ENCODE measurements at places on chromosomes 16 and 17.

DNA sequence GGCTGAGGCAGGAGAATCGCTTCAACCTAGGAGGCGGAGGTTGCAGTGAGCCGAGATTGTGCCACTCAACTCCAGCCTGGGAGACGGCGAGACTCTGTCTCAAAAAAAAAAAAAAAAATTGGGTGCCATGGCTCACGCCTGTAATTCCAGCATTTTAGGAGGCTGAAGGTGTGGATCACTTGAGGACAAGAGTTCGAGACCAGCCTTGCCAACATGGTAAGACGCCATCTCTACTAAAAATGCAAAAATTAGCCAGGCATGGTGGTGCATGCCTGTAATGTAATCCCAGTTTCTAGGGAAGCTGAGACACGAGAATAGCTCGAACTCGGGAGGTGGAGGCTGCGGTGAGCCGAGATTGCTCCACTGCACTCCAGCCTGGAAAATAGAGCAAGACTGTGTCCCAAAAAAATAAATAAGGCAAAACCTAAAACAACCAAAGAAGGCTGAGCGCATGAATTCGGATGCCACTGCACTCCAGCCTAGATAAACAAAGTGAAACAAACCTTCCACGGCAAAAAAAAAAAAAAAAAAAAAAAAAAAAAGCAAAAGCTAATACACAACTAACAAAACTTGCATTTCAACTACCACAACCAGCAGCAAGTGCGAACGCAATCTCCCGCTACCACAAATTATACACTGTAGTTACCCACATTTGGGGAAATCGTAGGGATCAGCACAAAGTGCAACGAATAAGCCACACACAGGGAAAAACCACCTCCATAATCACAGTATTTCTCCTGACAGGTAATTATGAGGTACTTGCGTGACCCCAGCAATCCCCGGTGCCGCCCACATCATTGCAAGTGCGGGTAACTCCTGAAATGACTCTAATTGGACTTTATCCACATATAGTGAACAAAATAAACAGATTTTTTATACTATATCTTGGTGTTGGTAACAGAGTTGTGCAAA lies 25.6 kb downstream of the TEX14 start:
- no peak for DNase-seq

DNA sequence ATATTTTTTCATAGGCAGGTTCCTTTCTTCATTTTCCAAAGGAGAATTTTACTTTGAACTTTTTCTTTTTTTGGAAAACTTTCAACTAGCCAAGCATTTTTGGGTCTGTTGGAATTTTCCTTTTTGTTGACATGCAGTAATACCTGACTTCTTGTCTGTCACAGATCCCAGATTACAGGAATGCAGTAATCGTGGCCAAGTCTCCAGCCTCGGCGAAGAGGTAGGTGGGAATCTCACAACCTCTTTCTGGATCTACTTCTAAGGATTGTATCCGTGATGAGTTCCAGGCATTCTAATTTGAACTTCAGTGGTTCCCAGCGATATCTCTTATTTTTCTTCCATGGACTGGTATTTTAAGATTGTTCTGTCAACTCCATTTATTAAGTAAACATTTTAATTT lies 31.7 kb downstream of the PRPSAP2 start:
- DNase-seq: no peak

- no peak for DNase-seq
Observed at GRCh38 chr16:27776556-27777225, 226.7 kb downstream of the KATNIP start.

- no peak for DNase-seq
Observed at GRCh38 chr17:37648555-37648954, 5.3 kb upstream of the DDX52 start.

DNA sequence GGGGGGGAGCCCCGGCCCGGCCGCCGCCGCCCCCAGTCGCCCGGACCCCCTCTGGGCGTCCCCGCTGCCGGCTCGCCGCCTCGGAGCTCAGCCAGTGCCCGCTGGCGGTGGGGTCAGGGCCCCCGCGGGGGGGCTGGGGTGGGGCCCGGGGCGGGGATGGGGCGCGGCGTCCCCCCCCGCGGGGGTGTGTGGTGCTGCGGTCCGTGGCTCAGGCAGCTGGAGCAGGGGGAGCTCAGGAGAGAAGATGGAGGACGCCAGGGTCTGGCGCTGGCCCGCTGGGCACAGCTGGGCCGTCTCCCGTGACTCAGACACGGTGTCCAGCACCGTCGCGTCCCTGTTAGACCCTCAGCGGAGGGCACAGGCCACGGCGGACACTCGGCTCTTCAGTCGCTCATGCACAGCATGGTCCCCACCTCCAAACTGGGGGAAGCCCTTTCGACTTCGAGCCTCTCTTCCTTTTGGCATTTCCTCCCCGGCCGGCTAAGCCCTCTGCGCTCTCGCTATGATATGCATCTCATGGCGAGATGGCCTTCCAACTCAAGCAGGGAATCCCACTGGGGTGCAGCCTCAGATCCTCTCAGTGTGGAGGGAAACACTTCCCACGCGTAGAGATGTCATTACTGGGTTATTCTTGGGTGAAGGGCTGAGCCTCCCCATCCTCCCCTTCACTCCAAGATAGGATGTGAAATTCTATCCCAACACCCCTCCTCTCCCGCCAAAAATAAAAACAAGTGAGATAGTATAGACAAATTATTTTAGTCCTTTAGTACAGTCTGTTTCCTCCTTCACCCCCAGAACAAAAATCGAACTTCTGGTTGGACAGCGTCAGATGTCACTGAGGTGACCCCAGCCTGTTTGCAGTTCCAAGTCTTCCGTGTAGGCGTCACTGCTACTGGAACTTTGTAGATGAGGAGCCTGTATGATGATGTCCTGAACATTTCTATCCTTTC lies 522 bp upstream of the VEZF1 start:
- no peak for DNase-seq

DNA sequence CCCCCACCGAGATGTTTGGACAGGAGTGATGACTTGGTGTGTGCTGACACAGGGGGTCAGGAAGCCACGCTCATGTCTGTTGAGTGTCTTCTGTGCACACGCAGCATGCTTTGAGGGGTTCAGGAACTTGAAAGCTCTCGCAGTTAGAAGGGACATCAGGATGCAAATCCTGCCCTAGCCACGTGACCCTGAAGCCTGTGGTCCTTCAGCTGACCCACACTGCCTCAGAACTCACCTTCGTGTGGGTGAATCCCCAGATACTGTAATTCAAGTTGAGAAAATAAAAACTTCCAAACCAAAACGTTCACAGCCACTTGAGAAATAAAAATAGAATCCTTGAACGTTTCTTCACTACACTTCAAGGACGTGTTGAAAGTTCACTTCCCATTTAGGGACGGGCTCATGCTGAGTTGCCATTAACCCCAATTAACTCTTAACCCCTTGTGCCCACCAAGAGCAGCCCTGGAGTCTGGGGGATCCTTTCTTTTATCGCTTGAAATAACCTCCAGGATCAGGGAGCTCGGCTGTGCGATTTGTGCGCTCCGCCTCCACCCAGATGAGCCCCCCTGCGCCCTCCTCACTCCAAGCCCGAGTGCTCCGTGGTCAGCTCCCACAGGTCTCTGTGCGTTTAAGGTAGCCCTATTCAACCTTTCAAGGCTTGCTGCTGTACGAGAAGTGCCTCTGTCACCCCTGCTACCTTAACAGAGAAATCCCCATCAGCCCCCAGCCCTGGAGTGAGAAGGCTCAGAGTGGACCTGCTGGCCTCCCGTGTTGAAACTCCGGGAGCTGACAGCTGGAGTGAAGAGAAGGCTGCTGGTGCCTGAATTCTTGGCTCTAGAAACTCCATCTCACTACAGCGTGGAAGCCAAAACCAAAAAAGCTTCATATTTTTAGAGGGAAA lies 36.2 kb upstream of the NAT9 start:
- no peak for DNase-seq

DNA sequence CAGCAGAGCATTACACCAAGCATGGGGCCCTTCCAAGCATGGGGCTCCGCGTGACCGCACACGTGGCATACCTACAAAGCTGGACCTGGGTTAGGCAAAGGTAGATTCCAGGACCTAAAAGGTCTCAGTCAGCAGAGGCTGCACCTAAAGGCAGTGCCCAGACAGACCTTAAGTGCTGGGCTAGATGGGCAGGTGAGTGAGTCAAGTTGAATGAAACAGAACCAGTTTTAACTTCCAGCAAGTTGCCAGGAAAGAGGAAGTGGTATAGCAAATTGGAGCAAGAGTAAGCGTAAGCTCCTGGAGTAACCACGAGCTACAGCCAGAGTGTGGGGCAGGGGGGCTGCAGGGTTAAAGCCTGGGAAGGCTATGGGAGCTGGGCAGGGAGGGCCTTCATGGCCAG lies 49.5 kb downstream of the SRCIN1 start:
- no peak for DNase-seq

DNA sequence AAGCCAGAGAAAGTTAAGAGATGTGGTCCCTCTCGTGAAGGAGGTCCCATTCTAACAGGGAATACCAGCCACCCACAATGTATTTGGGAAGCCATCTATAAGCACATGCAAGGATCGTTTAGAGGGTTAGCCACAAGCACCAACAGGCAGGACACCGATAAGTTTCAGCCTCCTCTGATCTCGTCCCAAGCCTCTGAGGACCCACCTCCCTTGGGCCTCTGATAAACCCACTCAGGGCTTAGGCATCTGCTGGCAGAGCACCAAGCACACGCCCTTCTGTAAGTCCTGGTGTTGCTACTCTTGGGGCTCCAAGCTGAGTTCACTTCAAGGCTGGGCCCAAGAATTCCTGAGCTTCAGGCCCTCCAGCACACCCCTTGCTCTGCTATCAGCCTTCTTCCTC lies 5.4 kb upstream of the PNPO start:
- DNase-seq: no peak

GRCh38 chr16:9381905-9382304 lies 290.5 kb downstream of the HAPSTR1 start:
- DNase-seq: no peak

DNA sequence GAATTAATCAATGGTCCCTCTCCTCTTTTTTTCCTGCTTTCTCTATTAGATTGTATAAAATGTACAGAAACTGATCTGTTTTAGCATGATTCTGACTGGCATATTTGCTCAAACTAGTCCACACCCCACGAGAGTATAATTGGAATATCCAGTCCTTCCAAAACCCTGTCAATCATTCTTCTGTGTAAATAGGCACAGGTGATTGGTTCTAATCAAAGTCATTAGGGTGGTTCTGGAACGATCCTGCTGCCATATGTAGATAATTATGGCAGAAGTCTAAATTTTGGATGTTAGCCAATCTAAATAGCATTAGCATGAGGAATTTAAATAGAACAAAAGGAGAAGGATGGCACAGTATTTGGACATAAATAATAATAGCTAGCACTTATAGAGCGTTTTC lies 165.7 kb downstream of the SHISA6 start:
- no peak for DNase-seq

DNA sequence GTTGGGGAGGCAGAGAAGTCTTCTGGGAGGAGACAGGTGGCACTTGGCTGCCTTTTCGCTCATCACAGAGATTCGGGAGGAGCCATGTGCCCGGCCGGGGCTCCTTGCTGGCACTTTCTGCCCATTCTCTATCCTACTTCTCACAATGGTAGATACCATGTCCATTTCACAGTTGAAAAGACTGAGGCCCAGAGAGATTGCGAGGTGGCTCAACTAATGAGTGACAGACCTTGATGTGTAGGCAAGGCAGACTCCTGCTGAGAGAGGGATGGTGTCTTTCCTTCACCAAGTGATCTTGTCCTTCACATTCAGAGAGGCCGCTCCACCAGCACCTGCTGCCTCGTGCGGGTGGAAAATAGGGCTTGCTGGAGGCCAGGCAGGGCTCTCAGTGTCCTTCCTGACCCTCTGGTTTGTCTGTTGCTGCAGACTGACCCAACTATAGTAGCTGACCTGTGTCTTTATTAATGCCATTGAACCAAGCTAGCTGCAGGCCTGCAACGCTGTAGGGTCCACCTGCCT lies 42.1 kb downstream of the MPRIP start:
- DNase-seq: no peak

GRCh38 chr17:45021607-45022287 lies 29.7 kb downstream of the DCAKD start:
- peak; percentile 48 for DNase-seq

DNA sequence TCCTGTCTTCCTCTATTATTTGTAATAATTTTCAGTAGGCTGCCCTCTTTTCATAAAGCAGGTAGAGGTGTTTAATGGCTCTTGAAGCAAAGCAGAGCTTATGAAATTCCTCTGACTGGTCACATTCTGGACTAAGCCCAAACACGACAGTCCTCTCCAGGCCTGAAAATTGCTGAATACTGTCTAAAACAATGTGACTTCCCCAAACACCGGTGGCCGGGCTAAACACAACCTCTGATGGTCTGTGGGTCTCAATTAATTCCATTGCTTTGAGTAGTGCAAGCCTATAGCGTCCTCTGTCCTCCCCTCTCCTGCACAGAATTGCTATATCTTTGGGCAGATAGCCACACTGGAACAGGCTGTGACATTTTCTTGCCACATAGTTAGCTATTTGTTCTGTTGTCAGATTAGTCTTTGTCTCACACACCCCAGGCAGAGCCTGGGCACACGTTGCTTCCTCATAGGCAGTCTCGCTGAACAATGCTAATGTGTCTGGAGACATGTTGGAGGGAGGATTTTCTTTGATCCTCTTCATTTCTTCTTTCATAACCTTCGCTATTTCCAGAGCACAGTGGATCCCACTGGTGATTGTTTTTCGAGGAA lies 10.8 kb upstream of the SLFN12L start:
- no peak for DNase-seq

DNA sequence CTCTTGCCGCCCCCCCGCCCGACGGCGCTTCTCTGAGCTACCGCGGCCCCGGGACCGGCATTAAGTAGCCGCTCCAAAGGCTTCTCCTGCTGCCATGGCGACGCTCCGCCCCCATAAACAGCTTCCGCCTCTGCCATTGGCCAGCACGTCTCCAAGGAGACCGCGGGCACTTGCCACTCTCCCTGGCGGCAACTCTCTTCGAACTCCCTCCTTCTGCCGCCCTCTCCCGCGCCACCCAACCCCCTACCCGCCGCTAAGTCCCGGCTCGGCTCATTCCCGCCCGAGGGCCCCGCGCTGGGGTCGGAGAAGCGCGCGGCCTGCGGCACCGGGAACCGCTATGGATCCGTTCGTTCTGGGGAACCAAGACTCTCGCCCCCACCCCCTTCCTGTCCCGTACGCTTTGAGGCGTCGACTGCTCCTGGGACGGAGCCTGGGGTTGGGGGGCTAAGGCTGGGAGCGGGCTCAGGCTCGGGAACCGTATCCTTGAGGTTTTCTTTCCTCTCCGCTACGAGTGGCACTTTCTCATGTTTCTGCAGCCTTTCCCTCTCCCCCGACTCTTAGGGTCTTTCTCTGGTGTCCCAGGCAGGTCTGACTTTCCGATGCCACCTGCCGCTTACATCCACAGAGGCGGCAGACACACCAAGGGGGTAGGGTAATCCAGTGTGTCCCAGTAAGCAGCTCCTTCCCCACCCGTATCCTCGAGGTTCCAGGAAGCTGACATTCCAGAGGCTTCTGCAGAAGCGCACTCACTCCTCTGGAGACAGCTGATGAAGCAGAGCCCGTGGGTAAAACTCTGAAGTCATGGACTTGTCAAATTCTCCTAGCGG lies at the start of gene FOXJ1:
Gene FOXJ1 (minus strand): TSS at position 34 of the 827 bp plus-strand sequence. CDS start 850 bp downstream, outside the sequence.
- peak; percentile 83 for DNase-seq

DNA sequence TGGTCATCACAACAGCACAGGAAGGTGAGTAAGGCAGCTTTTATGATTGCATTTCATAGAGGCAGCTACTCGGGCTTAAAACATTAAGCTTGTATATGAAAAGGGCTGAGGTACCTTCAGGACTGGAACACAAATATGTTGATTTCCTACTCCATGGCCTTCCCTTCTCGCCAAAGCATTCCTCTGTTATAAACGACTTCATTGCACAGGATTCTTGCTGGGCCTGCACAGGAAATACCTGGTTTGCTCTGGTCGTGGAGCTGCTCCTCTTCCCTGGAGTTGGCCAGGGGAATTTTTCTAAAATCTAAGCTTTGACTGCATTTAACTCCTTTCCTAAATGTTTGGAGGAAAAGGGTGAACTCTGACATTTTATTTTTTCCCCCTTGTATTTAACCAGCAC lies 49.0 kb downstream of the CHD9 start:
- no peak for DNase-seq

- peak; percentile 15 for DNase-seq
Observed at GRCh38 chr17:46044286-46044928, 45.4 kb downstream of the STH start.

All from stimulated activated CD8-positive, alpha-beta memory T cell treated with anti-CD3 and anti-CD28 coated beads, Interleukin-4, amount 100 ng/mL, for 24 hours (primary cell).